HuH-7 (cell line): ENCODE measurements at places on chromosomes 4 and X.

GRCh38 chrX:40933132-40933705, 152.0 kb upstream of the USP9X start:
- no peak for DNase-seq

- DNase-seq, result no peak
These were observed 19.2 kb downstream of the LAMTOR3 start for GRCh38 chr4:99875071-99875470.

DNA sequence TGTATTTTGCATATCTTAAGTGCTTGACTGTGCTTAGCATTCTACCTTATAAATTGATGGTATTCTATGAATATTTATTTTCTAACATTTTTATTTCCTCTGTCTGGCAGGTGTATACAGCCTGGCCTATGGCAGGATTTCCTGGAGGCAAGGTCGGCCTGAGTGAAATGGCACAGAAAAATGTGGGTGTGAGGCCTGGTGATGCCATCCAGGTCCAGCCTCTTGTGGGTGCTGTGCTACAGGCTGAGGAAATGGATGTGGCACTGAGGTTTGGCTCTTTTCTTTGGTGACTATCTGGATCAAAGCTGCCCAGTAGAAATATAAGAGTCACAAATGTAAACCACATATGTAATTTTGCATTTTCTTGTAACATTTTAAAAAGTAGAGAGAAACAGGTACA, 6.5 kb upstream of the NUDT6 start:
- no peak for DNase-seq

DNA sequence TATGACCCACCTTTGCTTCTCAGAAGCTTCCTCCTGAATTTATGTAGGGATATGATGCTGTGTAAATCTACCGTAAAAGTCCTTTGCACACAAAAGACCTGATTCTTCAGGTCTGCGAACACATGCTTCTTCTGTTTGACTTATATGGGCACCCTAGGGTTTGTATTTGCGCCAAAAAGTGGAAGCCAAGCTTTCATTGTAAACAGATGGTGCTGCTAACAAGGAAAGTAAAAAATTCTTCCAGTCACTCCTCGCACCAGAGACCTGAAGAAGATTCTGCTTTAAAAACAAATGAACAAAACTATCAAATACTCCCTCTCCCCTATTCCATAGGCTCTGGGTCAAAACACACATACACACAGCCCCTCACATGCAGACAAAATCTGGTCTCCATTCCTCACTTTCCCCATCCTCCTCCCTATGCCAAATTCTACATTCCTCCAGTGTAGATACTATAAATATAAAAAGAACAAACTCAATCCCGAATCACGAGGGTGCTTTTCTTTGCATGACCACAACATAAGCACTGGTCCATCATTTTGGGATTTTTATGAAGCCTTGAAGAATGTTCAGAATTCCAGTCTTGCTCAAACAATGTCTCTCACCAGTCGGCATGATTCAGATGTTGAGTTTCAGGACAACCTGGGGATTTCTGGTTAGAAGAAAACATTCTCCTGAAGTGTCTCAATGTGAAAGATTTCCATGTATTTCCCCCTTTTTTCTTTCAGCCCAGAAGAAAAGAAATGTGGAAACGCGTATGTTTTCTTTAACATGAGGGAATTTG, 125.1 kb downstream of the PALLD start:
- no peak for DNase-seq

- DNase-seq, result no peak
These were observed 51.7 kb downstream of the PIR start for GRCh38 chrX:15441464-15441863.

DNA sequence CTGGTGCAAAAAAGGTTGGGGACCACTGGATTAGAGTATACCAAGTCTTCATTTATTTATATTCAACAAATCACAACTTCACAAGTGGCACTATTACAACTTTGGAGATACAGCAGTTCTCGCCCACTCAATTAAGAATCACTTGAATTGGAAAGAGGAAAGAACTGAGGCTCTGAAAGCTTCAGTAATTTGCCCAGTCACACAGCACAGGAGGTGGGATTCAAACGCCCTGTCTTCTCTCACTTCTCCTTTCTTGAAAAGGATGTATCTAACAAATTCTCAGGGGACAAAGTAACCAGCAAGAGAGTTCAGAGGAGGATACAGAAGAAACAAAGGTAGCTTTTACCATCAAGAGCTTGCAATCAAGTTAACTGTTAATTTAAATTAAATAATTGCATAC, 12.4 kb downstream of the SMIM14 start:
- no peak for DNase-seq

- peak; percentile 1 for DNase-seq
These were observed 66.1 kb downstream of the NR3C2 start for GRCh38 chr4:148376151-148376550.

- DNase-seq, result no peak
These were observed 21.2 kb downstream of the LRP2BP start for GRCh38 chr4:185374573-185374972.

DNA sequence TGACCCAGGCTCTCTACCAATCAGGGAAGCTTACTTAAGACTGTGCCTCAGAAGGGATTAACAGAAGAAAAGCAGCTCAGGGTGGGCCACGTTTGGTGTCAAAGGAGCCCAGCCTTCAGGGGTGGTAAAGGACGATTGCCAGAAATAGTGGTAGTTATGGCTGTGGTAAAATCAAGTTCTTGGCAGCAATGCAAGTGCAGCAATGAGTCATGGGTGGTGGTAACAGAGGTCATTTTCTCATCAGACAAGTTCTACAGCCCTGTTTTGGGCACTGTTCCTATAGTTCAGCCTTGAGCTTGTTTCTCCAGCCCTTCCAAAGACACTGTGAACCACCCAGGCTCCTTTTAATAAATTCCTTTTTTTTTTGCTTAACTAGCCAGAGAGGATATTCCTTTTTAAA, 120.3 kb downstream of the EFHC2 start:
- no peak for DNase-seq

- DNase-seq, result no peak
These were observed 99.2 kb upstream of the IGSF1 start for GRCh38 chrX:131388293-131388692.

- DNase-seq, result no peak
These were observed 11.2 kb upstream of the GNRHR start for GRCh38 chr4:67765401-67765800.

DNA sequence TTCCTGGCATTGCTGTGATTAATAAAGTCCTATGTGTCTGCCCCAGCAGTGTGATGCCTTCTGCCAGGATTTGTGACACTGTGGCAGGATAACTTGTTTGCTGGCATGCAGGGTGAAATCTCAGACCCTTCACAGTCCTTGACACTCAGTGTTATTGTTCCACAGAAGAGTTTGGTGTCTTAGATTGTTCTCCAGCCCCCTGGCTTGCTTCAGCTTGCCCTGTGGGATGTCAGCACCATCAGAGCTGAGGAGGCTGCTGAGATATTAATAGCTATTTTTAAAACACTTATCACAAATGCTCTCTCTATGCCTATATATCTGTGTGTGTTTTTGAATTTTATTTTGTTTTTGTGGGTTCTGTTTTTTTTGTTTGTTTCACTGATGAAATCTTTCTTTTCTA, 136.9 kb downstream of the TSPAN5 start:
- no peak for DNase-seq

DNA sequence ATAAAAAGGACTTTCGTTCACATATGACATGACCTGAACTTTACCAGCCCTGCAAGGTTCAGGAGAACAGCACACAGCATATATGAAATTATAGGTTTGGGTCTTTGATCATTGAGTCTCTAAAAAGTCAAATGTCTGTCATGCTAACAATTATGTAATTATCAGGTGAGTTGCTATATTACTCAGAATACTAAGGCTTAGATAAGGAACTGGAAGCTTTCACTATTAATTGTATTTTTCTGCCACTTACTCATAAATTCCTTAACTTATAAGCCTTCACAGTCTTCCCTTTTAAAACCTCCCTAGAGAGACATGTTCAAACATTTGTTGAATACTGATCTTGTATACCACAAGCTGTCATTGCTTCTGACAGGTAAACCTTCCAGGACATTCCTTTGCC, 292.8 kb upstream of the MAGEB2 start:
- no peak for DNase-seq

DNA sequence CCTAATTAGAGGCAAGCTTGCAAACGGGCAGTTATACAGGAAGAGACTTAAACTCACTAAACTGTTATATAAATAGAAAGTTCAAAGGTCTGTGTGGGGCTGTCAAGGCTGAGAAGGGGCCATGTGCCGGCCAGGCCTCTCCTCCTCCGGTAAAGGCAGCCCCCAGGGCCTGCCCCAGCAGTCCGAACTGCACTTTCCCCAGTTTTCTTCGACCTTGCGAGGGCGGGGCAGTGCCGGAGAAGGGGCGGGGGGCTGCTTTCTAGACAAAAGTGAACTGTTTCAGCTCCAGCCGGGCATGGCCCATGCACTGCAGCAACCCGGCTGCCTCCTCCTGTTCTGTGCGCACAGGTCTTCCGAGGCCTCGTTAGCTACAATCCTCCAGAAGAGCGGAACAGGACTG, 4.1 kb downstream of the AFF2 start:
- DNase-seq, result no peak

GRCh38 chr4:95599777-95600400, 51.1 kb upstream of the UNC5C start:
- DNase-seq, result no peak

DNA sequence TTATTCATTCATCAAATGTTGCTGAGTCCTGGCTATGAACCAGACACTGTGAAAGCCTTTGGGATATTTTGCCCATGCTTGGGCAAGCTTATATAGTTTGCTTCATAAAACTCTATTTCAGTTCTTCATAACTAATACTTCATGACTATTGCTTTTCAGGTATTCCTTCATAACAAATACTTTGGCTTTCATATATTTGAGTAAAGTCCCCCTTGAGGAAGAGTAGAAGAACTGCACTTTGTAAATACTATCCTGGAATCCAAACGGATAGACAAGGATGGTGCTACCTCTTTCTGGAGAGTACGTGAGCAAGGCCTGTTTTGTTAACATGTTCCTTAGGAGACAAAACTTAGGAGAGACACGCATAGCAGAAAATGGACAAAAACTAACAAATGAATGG, 1.7 kb upstream of the AFP start:
- no peak for DNase-seq

- DNase-seq, result no peak
These were observed 522.5 kb upstream of the AGA start for GRCh38 chr4:177964693-177965168.

GRCh38 chr4:116018831-116019230, 905.4 kb upstream of the NDST4 start:
- DNase-seq, result no peak

- DNase-seq, result peak; percentile 24
These were observed 109.3 kb upstream of the KLHL13 start for GRCh38 chrX:118225711-118226428.

DNA sequence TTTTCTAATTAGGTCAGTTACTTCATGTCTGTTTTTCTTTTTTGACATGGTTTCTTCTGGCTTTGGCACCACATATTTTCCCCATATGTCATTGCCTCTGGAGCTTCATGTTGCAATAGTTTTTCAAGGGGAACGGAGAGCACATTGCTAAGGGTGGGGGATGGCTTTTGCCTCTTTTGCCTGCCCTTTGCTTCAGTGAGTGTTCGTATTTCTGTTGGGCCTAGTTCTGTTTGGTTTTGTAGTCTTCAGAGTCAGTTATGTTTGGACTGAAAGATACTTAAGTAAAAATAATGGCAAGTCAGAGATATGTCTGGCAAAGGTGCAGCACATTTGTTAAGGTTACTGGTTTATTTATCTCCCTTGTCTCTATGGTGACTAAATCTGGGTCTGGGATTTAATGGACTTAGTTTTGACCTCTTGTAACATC, 29.1 kb downstream of the FHL1 start:
- DNase-seq, result no peak
